ENCODE measurements at places on chromosomes 5 and 9. TPM values are rescaled to one million over a fixed set of nuclear protein-coding genes. Genes with fewer than 3 reads are reported as not detected.
A peak's percentile ranks its signal among the peaks of the same experiment; 100 is the strongest.

GRCh38 chr5:62403411-62404250 lies at the start of gene DIMT1:
DIMT1 (minus strand) TSS chr5:62403905; CDS start chr5:62403772, 133 bp downstream.
- peak within 1 kb of the TSS; percentile 64 for H3K4me3 ChIP-seq
- peak within 1 kb of the TSS; percentile 92 for H3K27ac ChIP-seq
- peak; percentile 99 for DNase-seq
- H3K36me3 ChIP-seq: no peaks in the 10 kb centered on the region
- H3K27me3 ChIP-seq: no peaks in the 10 kb centered on the region

DNA sequence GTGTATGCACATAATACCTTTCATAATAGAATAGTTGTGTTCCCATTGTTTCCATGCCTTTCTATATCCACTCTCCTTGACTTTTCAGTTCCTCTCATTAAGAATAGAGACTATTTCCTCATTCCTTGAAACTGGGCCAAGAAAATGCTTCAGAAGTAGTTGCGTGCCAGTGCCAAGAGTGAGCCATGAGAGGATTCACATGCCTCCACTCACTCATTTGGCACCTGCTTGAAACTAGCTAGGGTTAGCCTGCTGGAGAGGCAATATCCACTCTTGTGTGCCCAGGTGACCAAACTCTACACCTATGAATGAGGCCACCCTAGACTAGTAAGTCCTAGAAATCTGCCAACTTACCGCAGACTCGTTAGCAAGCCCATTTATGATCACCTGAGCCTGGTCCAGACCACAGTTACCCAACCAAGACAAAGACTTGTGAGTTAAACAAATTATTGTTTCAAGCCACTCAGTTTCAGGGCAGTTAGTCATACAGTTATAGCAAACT lies 276.3 kb downstream of the EPB41L4A start:
- H3K27me3 ChIP-seq: no peaks in the 10 kb centered on the region
- no peaks in the 10 kb centered on the region for H3K4me1 ChIP-seq
- peak; percentile 11 for DNase-seq
- no peaks in the 10 kb centered on the region for H3K36me3 ChIP-seq

DNA sequence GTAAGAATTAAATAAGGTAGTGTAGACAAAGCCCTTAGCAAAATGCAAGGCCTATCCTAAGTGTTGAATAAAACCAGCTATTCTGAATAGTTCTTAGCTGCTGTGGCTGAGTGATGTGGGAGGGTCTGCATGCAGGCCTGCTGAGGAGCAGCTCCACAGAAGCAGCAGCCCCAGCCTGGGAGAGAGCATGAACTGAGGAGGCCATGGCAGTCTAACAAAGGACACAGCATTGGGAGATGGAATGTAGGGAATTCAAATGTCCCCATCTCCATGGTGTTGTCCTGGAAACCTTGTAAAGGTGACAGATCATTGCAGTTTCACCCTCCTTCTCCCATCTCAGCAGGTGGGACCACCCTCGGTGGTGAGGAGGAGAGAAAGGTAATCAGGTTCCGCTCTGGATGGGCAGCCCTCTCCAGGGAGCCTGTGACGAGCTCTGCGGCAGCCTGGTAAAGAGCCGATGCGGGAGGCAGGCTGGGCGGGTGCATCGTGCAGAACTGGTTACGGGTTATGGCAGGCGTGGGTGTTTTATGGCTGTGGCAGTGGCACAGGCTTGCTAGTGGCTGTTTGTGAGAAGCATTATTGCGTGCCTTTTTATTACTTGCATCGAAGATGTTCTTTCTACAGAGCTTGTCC lies 199.9 kb upstream of the GLRA1 start:
- H3K27me3 ChIP-seq: peaks cover 4% of the 10 kb centered on the region
- no peak overlapping the region for H3K27ac ChIP-seq

- DNase-seq: no peak
- no peak overlapping the region for H3K4me3 ChIP-seq
- no peaks in the 10 kb centered on the region for H3K36me3 ChIP-seq
- no peaks in the 10 kb centered on the region for H3K4me1 ChIP-seq
- no peaks in the 10 kb centered on the region for H3K27me3 ChIP-seq
Observed at GRCh38 chr9:116907989-116908388, 220.9 kb downstream of the TRIM32 start.

DNA sequence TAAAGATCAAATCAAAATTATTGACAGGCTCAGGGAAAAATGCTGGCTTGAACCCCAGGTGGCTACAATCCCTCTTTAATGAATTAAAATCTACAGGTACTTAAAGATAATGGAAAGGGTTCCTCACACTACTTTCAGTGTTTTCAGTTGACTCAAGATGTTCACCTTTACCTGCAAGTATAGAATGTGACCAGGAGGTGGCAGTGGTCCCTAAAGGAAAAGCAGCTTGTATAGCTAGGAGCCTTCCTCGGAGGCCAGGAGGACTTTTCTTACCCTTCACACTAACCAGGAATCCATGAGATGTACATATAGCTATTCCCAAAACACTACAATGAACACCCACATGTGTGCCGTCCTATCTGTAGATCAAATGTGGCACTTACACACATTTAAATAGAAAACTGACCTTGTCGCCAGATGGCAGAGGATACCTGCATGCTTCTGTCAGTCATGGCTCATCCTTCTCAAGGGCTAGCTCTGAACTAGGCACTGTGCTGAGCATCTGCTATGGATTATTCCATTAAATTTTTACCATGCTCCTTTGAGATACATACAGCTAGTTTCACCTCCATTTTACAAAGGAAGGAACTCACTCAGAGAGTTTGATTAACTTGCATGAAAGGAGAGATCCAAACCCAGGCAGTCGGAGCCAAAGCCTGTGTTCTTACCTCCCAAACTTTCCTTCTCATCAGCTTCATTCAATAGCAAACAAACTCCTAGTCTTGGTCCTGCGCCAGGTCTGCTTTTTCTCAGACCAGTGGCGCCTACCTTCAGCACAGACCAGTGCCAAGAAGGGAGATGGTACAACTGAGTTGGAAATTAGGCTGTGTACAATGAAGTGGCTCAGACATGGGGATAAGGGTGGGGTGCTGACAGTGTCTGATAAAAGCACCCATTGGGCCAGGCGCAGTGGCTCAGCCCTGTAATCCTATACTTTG lies 24.5 kb downstream of the C9orf152 start:
- H3K27ac ChIP-seq: no peak overlapping the region
- DNase-seq: peak; percentile 85
- H3K4me3 ChIP-seq: no peak overlapping the region
- H3K27me3 ChIP-seq: no peaks in the 10 kb centered on the region
- H3K4me1 ChIP-seq: peaks cover 2% of the 10 kb centered on the region

DNA sequence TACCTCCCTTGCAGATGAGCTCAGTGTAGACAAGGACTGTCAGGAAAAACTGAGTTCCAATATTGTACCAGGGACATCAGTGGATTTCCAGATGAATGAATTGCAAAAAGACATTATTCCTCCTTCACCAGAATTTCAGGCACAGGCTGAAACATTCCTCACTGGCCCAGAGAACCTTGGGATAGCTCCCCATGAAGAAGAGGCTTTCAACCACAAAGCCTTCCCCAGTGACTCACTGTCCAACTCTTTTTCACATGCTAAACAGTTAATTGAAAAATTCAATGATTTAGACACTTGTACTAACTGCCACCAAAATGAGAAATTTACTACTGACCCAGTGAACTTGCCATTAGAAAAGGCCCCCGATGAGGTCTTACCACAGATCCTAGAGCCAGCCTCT lies 144.5 kb downstream of the UNC13B start:
- DNase-seq: no peak
- no peaks in the 10 kb centered on the region for H3K4me1 ChIP-seq
- no peaks in the 10 kb centered on the region for H3K36me3 ChIP-seq
- H3K27me3 ChIP-seq: no peaks in the 10 kb centered on the region
- no peak overlapping the region for H3K4me3 ChIP-seq

DNA sequence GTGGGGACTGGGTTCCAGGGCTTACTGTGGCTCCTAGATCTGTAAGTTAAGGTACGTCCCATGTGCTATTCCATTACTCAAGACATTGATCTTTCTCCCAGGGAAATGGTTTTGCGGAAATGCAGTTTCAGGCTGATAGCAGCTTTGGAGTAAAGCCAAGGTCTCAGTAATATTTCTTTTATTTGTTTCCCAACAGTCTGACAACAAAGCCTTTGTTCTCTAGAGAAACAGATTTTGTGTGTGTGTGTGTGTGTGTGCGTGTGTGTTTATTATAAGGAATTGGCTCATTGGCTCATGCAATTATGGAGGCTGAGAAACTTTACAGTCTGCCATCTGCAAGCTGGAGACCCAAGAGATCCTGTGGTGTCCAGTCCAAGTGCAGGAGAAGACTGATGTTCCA lies 12.1 kb upstream of the POC5 start:
- H3K4me1 ChIP-seq: no peaks in the 10 kb centered on the region
- H3K27me3 ChIP-seq: no peaks in the 10 kb centered on the region
- H3K36me3 ChIP-seq: no peaks in the 10 kb centered on the region
- no peak for DNase-seq

- no peak overlapping the region for H3K4me3 ChIP-seq
- peaks cover 5% of the 10 kb centered on the region for H3K4me1 ChIP-seq
- no peaks in the 10 kb centered on the region for H3K36me3 ChIP-seq
- peak overlapping the region; percentile 22 for H3K27ac ChIP-seq
- H3K27me3 ChIP-seq: no peaks in the 10 kb centered on the region
Observed at GRCh38 chr5:38809388-38810359, 36.1 kb upstream of the OSMR start.

GRCh38 chr5:42426016-42426415 lies 2.8 kb downstream of the GHR start:
- DNase-seq: no peak
- peaks cover 21% of the 10 kb centered on the region for H3K4me1 ChIP-seq
- no peaks in the 10 kb centered on the region for H3K36me3 ChIP-seq
- no peaks in the 10 kb centered on the region for H3K27me3 ChIP-seq
- no peak overlapping the region for H3K4me3 ChIP-seq

- no peaks in the 10 kb centered on the region for H3K36me3 ChIP-seq
- H3K27me3 ChIP-seq: no peaks in the 10 kb centered on the region
- no peak overlapping the region for H3K27ac ChIP-seq
- no peaks in the 10 kb centered on the region for H3K4me1 ChIP-seq
- H3K4me3 ChIP-seq: no peak overlapping the region
Observed at GRCh38 chr5:153209016-153209415, 281.5 kb upstream of the GRIA1 start.

- no peaks in the 10 kb centered on the region for H3K4me1 ChIP-seq
- DNase-seq: peak; percentile 6
- no peak overlapping the region for H3K27ac ChIP-seq
- no peaks in the 10 kb centered on the region for H3K36me3 ChIP-seq
- no peak overlapping the region for H3K4me3 ChIP-seq
Observed at GRCh38 chr9:39587844-39588499, 232.5 kb downstream of the SPATA31A1 start.

- peaks cover 4% of the 10 kb centered on the region for H3K27me3 ChIP-seq
- no peak overlapping the region for H3K4me3 ChIP-seq
- H3K27ac ChIP-seq: no peak overlapping the region
- H3K36me3 ChIP-seq: no peaks in the 10 kb centered on the region
- no peaks in the 10 kb centered on the region for H3K4me1 ChIP-seq
Observed at GRCh38 chr9:77149879-77150278, 27.5 kb upstream of the VPS13A start.

DNA sequence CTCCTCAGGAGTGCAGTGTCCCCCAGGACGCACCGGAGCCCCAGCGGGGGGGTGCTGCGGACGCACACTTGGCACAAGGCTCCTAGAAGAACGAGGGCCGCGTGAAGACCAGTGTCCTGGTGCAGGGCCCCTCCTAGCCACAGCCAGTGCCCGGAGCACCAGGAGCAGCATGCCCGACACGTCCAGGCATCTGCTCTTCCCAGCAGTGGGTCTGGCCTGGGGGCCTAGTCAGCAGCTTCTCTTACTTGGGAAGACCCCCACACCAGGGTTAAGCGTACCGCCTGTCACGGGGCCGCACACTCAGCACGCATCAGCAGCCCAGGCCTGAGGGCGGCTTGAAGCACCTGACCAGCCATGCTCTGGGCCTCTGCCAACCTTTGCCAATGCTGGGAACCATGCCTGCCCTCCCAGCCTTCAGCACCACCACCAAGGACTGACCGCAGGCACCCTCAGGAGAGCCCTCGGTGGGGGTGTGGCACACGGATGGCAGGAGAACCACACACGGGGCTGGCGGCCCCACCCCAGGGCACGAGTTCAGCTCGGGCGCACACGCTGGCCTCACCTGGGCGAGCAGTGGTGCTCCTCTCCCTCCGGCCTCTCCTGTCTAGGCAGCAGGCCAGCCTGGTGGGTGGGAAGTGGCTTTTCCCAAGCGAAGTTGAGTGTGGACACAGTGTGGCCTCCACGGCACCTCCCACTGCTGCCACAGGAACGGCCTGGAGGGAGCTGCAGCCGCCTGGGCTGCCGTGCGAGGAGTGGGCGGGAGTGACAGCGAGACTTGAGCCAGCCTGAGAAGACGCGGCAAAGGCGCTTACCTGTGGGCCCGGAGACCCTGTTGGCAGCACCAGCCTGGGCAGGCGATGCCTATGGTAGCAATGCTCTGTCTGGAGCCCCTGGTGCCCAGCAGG lies 12.0 kb upstream of the AJM1 start:
- no peaks in the 10 kb centered on the region for H3K27me3 ChIP-seq
- H3K36me3 ChIP-seq: no peaks in the 10 kb centered on the region
- H3K4me1 ChIP-seq: no peaks in the 10 kb centered on the region

DNA sequence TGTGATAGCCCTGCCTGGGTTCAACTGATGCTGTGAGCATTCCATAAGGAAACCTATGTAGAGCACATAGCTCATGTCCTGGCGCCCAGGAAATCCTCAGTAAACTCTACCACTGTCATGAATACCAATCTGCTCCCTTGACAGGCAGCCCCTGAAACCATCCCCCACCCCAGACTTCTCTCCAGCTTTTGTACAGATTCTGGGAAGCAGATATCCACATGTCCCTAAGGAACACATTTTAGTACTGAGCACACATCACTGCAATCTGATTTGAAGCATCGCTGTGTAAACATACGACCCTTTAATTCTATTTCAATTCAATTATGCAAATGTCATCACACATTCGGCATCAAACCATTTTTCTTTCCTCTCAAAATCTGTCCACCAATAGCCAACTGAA lies 89.5 kb upstream of the FSTL4 start:
- no peaks in the 10 kb centered on the region for H3K36me3 ChIP-seq
- no peak overlapping the region for H3K4me3 ChIP-seq
- H3K27ac ChIP-seq: no peak overlapping the region
- no peaks in the 10 kb centered on the region for H3K4me1 ChIP-seq
- no peak for DNase-seq

- H3K36me3 ChIP-seq: no peaks in the 10 kb centered on the region
- H3K4me3 ChIP-seq: no peak overlapping the region
- H3K4me1 ChIP-seq: no peaks in the 10 kb centered on the region
- no peak overlapping the region for H3K27ac ChIP-seq
- no peaks in the 10 kb centered on the region for H3K27me3 ChIP-seq
- DNase-seq: no peak
Observed at GRCh38 chr5:151497391-151498002, 50.1 kb downstream of the SLC36A1 start.

DNA sequence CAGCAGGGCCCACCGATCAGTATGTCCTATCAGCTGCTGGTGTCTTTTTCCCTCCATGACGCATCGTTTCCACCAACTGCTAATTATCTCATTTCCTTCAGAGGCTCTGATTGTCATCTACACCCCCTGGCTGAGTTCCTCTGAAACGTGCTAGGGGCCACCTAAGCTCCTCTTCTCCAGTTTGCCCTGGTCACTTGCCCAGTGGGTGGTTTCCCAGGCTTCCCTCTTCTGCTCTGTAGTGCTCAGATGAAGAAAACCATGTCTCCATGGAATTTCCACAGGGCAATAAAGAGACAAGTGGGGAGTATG lies 65.3 kb downstream of the TSTD2 start:
- no peaks in the 10 kb centered on the region for H3K4me1 ChIP-seq
- no peaks in the 10 kb centered on the region for H3K27me3 ChIP-seq
- no peak for DNase-seq
- no peak overlapping the region for H3K4me3 ChIP-seq
- no peak overlapping the region for H3K27ac ChIP-seq

ARL14EPL gene
- total RNA-seq: not detected

OTP gene
- total RNA-seq: not detected

TOR1B gene
- 28.1 TPM for total RNA-seq

CCNI2 gene
- 1.4 TPM for total RNA-seq

CACNA1B gene
- total RNA-seq: 0.20 TPM
